ENCODE measurements at places on chromosomes 3 and 15.
A peak's percentile ranks its signal among the peaks of the same experiment; 100 is the strongest.

- DNase-seq: no peak
These were observed 3.1 kb downstream of the NDUFB4 start for GRCh38 chr3:120599211-120599610.

- DNase-seq: no peak
These were observed 420.3 kb upstream of the CFAP20DC start for GRCh38 chr3:59469948-59470723.

- no peak for DNase-seq
These were observed 657 bp downstream of the PATL2 start for GRCh38 chr15:44710236-44711095.

DNA sequence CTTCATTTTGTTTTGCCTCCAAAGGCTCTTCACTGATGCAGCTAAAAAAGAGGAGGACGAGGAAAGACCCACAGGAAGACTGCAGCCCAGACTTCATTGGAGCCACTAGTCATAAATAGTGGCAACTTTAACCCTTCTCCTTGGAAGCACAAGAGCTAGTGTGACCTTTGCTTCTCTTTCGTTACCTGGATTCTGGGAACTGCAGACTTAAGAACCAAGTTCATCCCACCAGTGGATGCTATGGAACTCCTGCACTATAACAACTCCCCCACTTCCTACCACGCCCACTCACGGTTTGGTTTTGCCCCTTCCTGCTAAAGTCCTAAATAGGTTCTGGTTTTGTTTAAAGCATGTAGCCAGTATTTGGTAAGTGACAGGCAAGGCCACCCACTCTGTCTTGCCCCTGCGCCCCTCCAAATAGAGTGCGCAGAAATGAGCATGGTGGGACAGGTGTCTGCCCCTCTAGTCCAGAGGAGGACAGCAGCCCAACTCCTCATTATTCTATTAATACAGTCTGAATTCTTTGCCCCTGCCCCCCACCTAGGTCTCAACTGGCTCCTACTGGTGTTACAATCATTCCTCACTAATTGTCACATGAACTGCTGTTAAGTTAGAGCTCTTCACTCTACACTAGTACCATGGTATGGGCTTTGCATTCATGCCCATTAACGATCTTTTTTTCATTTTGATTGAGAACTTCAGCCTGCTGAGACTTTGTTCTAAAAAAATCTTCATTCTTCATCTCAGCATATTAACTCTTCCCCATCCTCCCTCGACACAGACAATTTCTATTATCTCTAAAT lies 504.6 kb downstream of the FOXP1 start:
- DNase-seq: no peak

- no peak for DNase-seq
These were observed 70.7 kb downstream of the WNT5A start for GRCh38 chr3:55416331-55416821.

DNA sequence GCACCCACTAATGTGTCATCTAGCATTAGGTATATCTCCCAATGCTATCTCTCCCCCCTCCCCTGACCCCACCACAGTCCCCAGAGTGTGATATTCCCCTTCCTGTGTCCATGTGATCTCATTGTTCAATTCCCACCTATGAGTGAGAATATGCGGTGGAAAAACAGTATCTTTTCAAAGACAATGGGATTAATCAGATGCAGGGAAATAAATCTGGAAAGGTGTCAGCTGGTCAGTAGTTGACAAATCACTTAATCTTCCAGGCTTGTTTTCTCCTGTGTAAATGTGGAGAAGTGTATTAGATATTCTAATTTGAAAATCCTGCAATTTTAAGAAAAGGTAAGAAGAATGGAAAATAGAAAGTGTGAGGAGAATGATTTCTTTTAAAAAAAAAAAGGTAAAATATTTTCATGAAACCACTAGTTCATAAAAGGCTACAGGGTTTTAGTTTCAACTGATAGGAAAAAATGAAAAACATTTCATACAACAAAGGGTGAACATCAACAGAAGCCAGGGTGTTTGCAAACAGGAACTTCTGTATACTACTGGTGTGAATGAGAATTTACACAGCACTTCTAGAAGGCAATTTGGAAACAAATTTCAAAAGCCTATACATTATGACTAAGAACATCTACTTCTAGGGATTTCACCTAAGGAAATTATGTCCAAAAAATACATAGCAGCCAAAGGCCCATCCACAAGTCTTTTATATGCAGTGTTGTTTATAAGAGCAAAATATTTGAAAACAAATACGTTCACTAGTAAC lies 113.5 kb downstream of the CBLB start:
- no peak for DNase-seq

GRCh38 chr3:108338901-108339545 lies 42.7 kb downstream of the HHLA2 start:
- no peak for DNase-seq

DNA sequence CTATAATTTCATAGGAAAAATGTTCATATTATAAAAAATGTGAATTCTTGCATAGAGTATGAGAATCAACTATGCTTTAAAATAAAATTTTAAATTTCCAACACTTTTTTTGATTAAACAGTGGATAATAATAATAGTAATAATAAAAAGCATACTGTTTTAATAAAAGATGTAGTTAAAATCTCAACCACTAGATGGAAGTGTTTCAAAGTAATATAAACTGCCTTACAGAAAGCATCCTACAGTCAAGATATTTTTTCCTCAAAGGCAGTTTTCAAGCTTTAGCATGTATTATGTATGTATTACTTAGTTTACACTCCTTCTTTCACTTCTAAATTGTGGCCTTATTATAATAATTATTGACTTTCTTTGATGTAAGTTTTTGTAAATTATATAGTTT lies 217.5 kb downstream of the CHL1 start:
- DNase-seq: peak; percentile 0

DNA sequence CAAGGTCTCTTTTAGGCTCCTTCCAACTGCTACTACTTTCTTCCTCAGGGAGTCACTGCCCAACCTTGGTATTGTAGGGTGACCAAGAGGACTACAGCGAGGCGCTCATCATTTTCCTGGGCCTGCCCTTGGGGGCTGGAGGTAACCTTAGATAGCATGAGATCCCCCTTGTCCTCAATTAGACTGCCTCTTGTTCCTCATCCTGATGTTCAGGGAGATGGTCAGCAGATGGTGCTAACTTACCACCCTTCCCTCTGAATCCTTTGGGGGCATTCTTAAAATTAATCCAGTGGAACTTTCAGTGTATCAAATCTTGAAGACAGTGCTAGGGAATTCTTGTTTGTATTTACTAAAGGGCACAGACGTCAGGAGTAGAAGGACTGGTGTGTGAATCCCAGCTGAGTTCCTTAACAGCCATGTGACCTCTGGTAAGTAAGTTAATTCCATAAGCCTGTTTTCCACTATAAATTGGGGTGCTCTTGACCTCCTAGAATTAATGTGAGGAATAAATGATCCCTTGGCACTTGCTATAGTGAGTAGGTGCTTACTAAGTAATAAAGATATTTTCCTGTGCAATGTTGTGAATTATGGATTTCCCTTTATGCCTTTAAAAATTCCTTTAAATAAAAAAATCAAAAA lies 4.1 kb upstream of the CLPX start:
- peak; percentile 37 for DNase-seq

- DNase-seq: no peak
These were observed 21.0 kb upstream of the CACNA1D start for GRCh38 chr3:53473422-53473821.

- no peak for DNase-seq
These were observed 381.6 kb downstream of the EPHA3 start for GRCh38 chr3:89488800-89489580.

DNA sequence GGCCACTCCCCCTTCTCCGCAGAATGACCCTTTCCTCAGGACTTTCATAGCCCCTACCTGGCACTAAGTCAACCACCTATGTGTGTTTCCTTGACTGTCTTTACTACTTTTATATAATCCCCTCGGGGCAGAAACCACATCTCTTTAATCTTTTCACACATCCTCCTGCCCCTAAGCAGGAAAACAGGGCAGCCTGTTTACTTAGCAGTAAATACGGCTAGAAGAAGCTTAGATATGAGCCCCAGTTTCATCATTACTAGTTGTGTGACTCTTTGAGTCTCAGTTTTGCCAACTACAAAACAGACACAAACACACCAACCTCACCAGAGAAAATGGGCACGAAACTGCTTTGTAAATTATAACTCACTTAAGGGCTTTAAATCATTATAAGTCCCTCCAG lies 98.3 kb downstream of the CYP19A1 start:
- peak; percentile 48 for DNase-seq

GRCh38 chr3:195911946-195912270 lies 3.6 kb upstream of the TNK2 start:
- DNase-seq: no peak

DNA sequence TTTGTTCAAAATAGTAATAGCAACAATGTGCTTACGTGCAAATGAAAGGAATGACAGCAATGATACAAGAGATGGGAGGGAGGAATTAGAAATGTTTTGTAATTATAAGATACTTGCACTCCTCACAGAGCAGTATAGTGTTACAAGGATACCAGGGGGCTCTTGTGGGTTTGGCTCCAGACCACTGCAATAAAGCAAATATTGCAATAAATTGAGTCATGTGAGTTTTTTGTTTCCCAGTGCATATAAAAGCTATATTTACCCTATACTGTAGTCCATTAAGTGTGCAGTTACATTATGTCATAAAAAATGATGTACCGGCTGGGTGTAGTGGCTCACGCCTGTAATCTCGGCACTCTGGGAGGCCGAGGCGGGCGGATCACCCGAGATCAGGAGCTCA lies 864.3 kb downstream of the NSUN3 start:
- no peak for DNase-seq

DNA sequence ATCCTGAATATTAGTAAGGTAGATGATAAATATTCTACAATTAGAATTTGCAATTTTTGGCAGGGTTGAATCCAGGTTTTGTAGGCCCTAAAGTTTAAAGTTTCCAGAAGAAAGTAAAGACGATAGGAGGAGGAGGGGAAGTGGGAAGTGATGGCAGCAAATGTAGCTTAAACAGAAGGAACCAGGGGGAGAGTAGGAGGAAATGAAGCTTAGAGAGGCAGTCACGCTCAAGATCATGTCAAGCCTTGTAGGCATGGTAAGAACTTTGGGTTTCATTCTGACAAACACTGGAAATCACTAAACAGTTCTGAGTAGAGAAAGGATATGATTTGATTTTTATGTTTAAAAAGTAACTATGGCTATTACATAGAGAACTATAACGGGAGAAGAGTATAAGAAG lies 63.9 kb downstream of the NR2E3 start:
- DNase-seq: no peak

- DNase-seq: no peak
These were observed 223.0 kb upstream of the STRIT1 start for GRCh38 chr3:155516439-155516838.

- no peak for DNase-seq
These were observed 106.2 kb upstream of the THBS1 start for GRCh38 chr15:39474657-39475056.

DNA sequence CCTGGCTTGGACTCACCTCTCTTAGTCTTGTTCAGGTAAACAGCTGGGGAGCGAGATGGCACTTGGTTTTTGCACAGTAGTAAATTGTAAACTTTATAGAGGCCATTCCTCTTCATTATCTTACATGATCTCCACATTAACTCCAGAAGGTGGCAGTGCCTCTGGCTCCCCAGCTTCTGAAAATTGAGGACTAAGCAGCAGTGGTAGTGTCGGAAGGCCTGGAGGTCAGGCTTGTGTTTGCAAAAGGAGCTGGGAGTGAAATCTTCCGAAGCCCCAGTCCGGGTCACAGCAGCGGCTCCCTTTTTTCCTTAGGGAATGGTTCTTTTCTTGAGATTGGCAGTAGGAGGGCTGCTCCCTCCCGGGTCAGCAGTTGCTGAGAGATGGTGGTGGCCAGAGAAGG lies 85.7 kb downstream of the FNDC3B start:
- no peak for DNase-seq

- DNase-seq: no peak
These were observed 19.8 kb upstream of the GP9 start for GRCh38 chr3:129040579-129041300.

GRCh38 chr3:129618901-129619671 lies 12.6 kb upstream of the PLXND1 start:
- no peak for DNase-seq

Data from Jurkat, Clone E6-1 (cell line).